Activated naive CD4-positive, alpha-beta T cell treated with anti-CD3 and anti-CD28 coated beads, Interleukin-2, amount 50 U/mL, for 72 hours (primary cell): ENCODE measurements at places on chromosomes 7 and 10.

DNA sequence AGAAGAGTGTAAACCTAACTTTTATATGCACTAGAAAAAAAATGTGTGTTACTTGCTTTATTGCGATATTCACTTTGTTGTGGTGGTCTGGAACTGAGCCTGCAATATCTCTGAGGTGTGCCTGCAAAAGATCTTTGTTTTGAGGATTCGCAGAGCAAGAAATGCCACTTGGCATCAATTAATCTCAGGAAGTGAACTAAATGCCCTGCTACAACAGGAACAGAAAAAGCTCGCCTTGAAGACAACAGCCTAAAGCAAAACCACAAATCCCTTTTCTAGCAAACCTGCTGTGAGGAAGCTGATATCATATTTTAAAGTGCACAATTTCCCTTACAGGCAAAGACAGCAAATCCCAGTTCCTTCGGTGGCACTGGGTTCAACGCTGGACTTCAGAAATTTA lies 675.8 kb downstream of the KCNMA1 start:
- no peak for DNase-seq

DNA sequence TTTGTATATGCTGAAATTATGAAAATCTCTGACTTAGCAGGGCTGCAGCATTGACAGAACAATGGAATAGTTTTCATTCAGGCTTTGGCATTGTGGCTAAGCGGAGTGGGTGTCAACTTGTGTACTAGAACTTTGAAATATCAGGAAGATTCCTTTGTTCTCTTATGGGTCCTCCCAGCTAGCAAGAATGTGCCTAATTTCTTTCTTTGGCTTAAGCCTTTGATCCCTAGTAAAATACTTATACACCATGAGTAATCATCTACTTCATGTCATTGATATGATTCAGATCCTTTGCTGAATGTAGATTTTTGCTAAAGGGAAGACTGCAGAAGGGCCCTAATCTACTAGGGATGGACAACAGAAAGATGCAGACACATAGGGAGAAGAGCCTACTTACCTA lies 6.2 kb downstream of the AVL9 start:
- DNase-seq, result no peak

GRCh38 chr7:29563590-29564495 lies at the start of gene PRR15:
TSS of gene PRR15 (plus strand) at chr7:29563835. CDS start at chr7:29566330, 2,495 bp downstream.
- peak; percentile 8 for DNase-seq

DNA sequence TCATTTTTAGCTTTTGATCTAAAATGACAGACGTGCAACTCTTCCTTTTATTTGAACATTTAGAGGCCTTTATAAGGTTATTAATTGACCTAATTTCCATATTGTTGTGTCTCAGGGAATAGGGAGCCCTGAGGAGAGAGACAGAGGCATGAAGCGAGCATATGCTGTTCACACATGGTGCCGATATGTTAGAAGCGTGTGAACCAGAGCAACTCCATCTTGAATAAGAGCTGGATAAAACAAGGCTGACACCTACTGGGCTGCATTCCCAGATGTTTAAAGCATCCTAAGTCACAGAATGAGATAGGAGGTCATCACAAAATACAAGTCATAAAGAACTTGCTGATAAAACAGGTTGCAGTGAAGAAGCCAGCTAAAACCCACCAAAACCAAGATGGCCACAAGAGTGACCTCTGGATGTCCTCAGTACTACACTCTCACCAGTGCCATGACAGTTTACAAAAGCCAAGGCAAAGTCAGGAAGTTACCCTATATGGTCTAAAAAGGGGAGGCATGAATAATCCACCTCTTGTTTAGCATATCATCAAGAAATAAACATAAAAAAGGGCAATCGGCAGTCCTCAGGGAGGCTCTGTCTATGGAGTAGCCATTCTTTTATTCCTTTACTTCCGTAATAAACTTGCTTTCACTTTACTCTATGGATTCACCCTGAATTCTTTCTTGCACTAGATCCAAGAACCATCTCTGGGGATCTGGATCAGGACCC lies 80.1 kb downstream of the SEC61G start:
- DNase-seq, result no peak

DNA sequence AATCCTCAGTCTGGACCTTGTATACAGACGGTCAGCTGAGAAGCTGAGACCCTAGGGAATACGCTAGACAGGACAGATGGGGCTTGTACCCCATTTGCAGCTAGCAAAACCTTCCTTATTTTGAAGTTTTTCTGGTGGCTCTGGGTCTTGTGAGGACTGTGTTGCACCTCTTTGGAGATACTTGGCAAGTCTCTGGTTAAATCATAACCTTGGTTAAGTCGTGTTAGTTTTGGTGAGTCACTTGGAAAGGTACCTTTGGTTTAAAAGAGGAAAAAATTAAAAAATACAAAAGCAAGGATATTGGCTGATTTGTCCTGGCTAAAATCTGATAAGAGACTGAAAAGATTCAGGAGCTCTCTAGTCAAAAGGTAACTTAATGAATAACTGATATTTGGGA lies 140.6 kb downstream of the COBL start:
- no peak for DNase-seq

DNA sequence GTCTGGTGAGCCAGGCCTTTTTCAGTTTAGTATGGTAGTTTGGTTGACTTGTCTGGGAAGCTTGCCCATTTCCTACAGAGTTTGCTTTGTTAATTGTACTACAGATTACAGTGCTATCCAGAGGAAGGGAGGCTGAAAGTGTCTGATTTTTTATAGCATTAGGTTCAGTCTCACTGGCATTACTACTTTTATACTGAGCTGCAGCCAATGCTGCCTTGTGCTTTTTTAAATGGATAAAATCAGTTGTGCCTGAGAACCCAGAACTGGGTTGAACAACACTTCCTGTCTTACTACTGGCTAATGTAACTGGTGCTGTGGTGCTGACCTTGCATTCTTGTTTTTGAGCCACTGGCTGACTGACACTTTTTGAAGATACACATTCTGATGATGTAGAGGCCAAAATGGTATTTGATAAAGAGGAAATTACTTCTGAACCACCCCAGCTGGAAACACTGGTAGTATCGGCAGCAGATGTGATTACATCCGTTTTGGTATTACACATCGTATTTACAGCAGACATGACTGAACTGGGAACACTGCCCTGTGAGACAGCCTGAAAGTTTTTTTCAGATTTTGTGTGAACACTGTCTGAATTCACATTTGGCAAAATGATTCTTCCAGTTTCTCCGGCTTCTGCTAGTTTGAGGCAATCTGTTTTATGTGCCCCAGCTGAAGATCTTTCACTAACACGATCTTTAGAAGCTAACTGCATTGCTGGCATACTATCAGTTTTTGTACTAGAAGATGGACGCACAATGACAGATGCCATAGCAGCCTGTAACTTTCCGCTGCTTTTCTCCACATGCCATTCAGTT lies 74.1 kb downstream of the NRBF2 start:
- DNase-seq, result no peak

GRCh38 chr10:56928714-56929113 lies 567.7 kb upstream of the ZWINT start:
- DNase-seq, result no peak

GRCh38 chr7:4531236-4531635 lies 150.9 kb upstream of the FOXK1 start:
- DNase-seq, result no peak

GRCh38 chr10:94123258-94123995 lies 129.7 kb downstream of the PLCE1 start:
- DNase-seq, result no peak

- no peak for DNase-seq
Observed at GRCh38 chr7:80392229-80393169, 119.4 kb downstream of the GNAT3 start.
